Stimulated activated CD4-positive, alpha-beta T cell treated with anti-CD3 and anti-CD28 coated beads, Interleukin-1b, Interleukin-23, amount 100 ng/mL, for 1 hour (primary cell): ENCODE measurements at places on chromosomes 6 and 20.

DNA sequence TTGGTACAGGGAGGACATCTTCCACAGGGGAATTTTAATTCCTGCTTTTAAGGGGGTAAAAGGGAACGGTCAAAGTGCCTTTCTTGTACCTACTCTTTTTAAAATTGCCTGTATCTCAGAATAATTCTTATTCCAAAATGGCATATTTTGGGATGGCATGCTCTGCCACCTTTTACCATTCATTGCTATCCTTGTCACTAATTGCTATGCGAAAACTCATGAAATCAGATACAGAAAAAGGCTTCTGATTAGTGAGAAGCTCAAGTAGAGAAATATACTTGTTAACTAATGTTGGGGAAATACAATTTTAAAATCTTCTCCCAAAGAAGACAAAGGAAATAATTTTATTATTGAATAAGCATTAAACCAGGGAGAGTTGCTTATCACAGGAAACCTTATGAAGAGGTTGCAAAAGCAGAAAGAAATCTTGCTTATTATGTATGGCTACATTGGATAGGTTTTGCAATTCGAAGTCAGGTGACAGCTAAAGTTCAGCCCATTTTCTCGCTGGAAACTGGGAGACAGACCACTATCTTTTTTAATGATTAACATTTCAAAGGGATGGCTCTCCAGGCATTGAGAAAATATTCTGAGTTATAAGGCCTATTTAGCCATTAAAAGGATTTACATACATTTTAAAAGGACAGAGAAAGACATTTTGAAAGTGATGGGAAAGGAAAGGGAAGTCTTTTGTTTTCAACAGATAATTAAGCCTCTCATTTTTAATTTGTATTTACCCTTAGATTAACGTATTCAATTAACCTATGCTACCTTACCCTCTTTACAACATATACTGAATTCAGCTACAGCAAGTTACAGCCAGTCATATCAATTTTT is 110.3 kb upstream of the PRSS16 start:
- no peak for DNase-seq

- no peak for DNase-seq
Measured at GRCh38 chr6:158242071-158242606, 70.1 kb upstream of the TULP4 start.

GRCh38 chr6:48615041-48615440 is 504.0 kb upstream of the PTCHD4 start:
- no peak for DNase-seq

- DNase-seq: peak; percentile 20
Measured at GRCh38 chr20:41003143-41003935, 25.3 kb upstream of the TOP1 start.

- no peak for DNase-seq
Measured at GRCh38 chr20:36135159-36135558, 19.4 kb upstream of the EPB41L1 start.

GRCh38 chr6:53322188-53323029 is 26.3 kb downstream of the ELOVL5 start:
- DNase-seq: no peak
